ENCODE measurements at places on chromosomes 2 and 18.

DNA sequence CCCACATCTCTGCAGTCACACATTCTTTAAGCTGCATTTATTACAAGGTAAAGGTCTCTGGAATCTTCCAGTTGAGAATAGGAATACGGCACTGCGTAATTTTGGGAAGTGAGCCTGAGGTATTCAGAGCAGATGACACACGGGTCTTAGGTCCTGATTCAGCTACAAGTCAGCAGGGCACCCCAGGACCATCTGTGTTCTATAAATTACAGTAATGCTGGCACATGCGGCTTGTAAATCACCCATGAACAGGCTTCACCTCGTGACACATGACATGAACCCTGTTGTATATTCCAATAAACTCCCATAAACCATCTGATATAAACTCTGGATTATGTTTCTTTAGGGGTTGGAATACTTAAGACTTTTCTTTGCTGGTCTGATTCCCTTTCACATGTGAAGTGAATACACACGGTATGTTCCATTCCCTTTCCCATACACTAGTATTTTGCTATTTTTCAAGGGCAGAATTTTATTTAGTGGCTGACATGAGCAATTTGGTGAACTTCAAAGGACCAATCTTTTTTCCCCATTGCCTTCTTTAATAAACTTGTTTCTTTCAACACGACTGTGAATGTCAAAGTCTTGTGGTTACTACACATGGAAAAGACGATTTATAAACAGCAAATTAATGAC, 298.6 kb downstream of the MEIS1 start:
- peak; percentile 67 for DNase-seq

GRCh38 chr18:66438711-66439536, 165.0 kb downstream of the CDH19 start:
- no peak for DNase-seq

- DNase-seq: no peak
Measured at GRCh38 chr2:121064186-121064585, 220.8 kb downstream of the TFCP2L1 start.

DNA sequence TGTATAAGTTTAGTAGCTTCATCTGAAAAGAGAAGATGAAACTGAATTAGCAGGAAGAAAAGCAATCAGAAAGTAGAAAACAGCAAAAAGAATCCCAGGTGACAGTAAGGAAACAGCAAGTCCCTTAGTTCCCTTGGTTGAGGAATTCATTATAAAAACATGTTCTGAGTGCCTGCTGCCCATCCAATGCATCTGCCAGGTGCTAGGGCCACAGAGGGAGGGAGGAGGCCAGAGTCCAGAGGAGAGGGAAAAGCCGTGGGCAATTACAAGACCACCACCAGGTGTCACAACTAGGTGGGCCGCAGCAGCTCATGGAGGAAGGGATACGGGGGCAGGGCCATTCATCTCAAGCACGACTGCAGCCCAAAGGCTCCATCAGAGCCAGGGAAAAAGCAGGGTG, 55.9 kb upstream of the TFCP2L1 start:
- DNase-seq: no peak

DNA sequence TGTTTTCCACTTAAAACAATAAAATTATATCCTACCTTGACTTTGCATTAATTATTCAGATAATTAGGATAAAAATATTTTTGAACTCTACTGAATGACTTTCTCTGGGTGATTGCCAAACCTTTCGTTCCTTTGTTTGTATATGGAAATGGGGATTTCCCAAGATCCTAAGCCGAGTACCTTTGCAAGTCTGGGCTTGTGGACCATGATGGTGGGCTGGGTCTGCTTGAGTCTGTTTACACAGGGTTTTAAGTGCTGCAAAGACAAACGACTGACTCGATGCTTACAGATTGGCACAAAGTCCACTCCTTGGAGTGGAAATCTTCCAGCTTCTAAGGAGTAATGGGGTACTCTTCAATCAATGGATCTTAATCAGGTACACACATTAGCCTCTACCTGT, 659.5 kb downstream of the TSN start:
- DNase-seq: no peak

DNA sequence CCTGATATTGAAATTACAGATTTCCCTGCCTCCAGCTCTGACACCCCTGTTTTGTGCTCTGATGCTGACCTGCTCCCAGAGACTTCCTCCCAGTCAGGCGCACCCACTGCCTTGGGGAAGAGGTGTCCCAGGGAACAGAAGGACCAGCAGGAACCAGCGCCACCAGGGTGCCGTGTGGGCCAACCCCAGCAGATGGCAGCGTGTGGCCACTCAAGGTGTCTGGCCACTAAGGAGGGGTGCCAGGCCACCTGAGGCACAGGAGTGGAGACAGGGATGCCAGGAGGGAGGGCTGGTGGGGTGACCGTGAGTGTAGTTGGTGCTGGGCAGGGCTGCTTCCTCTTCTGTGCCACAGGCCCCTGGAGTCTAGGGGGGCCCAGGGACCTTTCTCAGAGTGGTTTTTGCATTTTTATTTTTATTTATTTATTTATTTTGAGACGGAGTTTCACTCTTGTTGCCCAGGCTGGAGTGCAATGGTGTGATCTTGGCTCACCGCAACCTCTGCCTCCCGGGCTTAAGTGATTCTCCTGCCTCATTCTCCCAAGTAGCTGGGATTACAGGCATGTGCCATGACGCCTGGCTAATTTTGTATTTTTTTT, 56.0 kb downstream of the TEX44 start:
- DNase-seq: peak; percentile 41

DNA sequence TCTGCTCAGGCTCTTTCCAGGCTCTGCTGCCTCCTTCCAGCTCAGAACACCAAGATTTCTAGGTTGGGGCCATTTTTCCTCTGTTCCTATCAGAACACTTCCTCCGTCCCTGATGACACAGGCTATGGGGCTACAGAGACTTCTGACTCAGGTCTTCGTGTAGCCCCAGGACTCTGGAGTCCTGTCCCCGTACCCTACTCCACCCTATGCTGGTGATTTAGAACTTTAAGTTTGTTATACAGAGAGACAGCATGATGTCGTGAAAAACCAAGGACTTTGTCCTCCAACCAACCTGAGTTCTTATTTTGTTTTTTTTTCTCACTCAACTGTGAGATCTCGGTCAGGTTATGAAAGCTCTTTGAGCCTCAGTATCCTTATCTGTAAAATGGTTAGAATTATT, 78.7 kb downstream of the HS1BP3 start:
- DNase-seq: no peak

DNA sequence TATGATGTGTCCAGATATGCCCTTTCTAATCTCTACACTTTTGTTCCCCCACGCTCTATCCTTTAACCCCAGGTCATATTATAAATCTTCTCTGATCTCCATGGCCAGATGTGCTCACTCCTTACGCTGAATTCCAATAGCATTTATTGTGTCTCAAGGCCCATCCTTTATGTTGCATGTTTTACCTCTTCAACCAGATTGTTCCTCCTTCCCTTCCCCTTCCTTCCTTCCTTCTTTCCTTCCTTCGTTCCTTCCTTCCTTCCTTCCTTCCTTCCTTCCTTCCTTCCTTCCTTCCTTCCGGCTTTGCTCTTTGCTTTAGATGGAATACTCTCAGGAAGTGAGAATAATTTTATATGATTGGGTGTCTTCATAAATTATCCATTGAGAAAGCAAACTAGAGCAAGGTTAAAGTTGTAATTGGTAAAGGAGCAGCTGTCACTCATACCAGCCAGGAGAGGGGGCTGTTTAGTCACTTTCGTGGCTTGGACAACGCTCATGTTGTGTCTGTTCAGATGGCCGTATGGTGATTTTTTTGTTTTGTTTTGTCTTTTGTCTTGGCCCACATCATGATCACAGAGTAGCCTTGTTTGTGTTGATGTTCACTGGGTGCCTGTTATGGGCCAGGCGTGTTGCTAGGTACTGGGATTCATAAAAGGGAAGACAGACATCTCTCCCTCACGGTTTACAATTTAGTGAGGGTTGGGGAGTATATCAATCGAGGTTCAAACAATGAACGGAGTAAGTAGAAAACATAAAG, 68.0 kb downstream of the DAW1 start:
- DNase-seq: peak; percentile 53

DNA sequence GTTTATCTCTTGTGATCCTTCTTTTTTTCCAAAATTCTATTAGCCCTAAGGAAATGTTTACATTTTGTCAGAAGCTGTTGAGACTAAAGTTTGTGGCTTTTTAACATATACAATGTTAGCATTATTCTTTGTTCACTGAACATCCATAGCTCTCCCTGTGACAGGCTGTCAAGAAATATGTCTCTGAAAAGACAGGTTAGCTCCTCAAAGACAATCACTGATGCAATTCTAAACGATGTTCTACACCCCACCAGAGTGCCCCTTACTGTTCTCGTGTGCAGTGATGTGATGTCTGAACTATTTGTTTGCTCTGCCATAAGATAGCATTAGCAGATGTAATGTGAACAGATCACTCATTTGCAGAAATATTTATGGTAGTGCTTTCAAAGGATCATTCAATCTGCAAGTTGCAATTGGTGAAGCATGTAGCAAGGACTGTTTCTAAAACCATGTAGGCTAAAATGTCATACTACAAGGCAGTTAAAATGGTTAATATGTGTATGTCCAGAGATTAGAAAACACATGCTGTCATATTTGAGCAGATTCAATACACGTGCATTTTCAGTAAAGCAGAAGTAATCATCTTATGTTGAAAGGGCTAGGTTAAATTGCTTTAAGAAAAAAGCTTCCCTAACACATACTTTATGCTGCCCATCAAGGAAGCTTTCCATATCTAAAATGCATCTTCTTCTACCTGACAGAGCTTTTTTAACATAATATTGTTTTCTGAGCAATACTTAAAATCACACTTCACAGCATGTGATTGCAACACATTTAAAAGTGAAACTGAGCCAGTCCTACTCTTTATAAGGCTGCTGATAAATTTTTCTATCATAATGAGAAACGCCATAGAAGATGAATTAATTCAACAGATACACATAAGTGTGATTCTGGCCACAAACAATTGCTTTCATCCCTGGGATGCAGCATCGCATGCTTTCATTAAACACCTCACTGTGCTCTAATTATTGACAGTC, 285.7 kb upstream of the UBE2E3 start:
- DNase-seq: no peak

DNA sequence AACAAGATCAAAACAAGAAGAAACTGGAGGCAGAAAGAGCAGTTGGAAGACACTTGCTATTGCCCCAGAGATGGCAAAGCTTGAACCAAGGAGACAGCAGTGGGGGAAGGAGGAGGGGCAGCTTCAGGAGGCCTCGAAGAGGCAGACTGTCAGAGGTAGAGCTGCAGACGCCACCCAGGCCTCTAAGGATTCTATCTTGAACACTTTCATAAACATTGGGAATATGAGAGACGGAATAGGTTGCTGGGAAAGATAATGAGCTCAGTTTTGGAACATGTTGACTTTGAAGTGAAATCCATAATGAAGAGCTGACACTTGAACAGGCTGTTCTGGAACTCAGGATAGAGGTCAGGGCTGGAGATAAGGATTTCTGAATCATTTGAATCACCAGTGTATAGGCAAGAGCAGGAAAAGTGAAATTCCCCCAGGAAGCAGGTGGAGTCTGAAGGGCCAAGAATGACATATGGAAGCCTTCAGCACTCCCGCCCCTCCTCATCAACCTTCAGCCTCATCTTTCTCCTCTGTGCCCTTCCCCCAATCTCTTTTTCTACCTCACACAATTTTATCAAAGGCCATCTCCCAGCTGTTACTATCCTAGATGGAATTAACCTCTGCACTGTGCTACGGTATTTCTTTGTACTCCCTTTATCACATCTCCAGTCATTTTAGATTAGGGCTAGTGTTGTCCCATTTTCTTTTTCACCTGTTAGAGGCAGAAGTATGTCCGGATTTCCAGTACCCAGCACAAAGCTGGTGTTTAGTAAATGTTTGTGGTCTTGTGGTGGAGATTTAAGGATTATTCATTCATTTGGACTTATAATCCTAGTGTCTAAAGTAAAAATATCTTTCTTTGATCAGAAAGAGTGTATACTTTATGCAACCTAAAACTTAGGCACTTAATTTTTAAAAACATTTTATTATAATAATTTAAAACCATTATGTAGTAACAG, 47.5 kb upstream of the RTN4 start:
- peak; percentile 46 for DNase-seq

GRCh38 chr2:29343830-29344229, 228.6 kb downstream of the CLIP4 start:
- no peak for DNase-seq

GRCh38 chr2:109144271-109144670, 15.3 kb downstream of the SH3RF3 start:
- DNase-seq: no peak

- peak; percentile 82 for DNase-seq
Measured at GRCh38 chr2:37916512-37917082, 8.5 kb upstream of the RMDN2 start.

- no peak for DNase-seq
Measured at GRCh38 chr2:200871151-200871550, 6.7 kb upstream of the CLK1 start.

- no peak for DNase-seq
Measured at GRCh38 chr2:170371231-170371998, 193.5 kb downstream of the MYO3B start.

DNA sequence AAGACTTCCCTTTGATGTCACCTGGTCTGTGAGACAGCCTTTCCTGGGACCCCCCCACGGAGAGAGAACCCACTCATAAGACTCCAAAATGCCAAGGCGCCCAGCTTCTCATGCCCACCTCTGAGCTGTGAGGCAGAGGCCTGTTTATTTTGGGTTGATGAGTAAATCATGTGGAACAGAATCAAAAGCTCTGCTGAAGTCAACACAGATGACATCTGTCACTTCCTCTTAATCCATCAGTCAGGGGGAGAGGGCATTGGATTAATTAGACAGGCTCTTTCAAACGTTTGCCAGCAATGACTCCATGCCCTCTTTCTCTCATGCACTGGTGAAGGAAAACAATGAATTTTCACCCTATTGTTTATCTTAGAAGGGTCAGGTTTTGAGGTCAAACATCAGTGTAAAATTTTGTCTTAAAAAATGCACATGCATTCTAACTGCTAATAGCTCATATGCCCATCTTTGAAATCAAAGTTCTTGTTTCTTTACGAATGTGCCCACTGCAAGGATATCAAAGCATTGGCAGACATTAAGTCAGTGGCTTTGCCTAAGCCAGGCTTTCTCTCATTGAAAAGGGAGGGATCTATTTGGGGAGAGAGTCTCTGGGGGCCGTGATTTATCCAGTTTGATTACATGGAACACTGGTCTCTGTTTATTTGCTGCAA, 184.1 kb downstream of the ACKR3 start:
- DNase-seq: no peak

GRCh38 chr2:60356346-60356745, 197.1 kb downstream of the BCL11A start:
- DNase-seq: no peak

DNA sequence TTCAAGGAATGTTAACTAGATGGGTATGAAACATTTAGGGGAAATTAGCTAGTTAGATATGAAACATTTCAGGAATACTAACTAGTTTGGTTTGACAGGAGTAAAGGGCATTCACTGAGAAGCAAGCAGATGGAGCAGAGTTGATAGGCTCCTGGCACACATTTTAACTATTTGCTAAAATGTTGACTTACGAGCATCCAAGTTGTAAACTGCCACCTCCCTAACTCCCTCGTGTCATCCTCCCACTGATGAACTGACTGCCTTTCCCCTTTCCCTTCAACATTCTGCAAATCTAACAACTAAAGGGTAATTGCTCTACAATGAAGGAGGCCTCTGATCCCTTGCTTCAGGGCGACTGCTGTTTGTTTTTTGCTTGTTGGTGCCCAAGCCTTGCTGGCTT, 580.4 kb upstream of the FAM98A start:
- DNase-seq: no peak

All from HCEC 1CT (cell line).